ENCODE measurements at places on chromosomes 2 and 18.

DNA sequence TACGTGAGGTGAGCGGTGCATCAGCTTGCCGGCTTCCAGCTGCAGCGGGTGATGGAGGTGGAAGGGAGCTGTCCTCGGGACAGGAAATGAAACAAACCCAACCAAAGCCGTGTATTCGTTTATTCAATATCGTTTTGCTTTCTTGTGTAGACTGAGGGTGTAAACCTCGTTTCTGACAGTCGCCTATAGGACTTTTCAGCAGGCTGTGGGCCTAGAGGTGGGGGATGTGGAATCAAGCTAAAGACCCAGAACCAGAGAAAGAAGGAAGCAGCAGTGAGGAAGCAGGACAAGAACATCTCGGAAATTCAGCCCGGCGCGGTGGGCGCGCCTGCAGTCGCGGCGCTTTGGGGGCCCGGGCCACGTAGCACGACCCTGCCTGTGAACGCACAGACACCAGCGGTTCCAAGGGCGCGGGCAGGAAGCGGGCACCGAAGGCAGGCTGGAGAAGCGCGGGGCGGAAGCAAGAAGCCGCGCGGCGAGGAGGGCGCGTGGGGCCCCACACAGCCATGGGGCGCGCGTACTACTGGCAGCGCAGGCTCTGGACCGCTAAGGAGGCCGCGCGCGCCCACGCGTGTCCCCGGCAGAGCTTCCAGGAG lies 755 bp upstream of the ATP9B start:
- no peak for DNase-seq

GRCh38 chr2:152012697-152013096 lies 86.1 kb downstream of the CACNB4 start:
- DNase-seq: no peak

DNA sequence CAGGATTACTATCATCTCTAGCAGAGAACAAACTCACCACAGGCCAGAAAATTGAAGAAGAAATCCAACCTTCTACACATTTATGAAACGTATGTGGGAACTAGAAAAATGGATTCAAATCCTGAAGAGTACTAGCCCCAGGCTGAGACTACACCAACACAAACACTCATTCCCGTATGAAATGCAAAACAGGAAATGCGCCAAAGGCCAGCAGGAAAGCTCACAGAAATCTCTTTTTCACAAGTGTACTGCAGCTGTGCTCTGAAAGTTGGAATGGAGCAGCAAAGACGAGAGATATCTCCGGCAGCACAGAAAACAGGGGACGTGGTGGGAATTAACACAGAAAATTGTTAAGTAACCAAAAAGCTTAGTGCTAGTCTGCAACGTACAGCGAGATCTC lies 913.5 kb downstream of the TDRD15 start:
- DNase-seq: no peak

DNA sequence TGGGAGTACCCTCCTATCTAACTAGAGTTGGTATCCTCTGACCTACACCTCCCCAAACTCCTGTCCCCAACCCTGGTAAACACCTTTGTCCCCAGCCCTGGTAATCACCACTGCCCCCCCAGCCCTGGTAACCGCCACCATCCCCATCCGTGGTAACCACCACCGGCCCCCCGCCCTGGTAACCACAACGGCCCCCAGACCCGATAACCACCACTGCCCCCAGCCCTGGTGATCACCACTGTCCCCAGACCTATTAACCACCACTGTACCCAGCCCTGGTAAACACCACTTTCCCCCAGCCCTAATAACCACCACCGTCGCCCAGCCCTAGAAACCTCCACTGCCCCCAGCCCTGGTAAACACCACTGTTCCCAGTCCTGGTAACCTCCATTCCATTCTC lies 820.2 kb upstream of the SALL3 start:
- DNase-seq: no peak
